BE2C (cell line): ENCODE measurements at places on chromosomes 16 and 17.

GRCh38 chr17:82321947-82322466 is 4.6 kb upstream of the CD7 start:
- DNase-seq = peak; percentile 13

DNA sequence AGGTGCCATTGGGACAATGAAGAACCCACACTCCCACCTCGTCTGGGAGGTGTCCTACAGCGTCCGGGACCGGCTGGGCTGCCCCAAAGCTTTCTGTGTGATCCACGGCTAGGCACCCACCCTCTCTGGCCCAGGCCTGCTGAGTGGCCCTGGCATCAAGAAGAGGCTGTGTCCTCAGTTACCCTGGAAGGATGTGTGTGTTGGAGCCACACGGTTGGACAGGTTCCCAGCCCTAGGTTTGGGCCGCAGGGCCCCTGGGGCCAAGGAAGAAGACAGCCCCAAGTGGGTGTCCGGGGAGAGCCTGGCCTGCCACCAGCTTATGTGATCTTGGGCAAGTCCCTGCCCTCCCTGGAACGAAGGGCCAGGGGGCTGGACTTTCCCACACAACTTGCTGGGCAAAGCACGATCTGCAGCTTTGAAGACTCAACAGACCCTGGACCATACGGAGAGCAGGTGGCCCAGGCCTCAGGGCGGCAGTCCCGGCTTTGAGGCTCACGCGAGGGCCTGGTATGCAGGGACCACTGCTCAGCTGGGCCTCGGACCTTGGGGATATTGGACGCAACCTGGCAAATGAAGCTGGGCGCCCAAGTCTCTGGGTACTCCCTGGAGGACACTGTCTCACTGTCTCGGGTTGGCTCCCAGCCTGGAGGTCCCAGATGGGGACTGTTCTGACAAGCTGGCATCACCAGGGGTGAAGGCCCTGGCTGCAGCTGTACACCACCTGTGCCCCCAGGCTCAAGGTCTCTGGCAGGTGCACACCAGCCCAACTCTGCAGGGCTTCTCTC is 17.5 kb downstream of the MYBBP1A start:
- no peak for DNase-seq

GRCh38 chr17:77316191-77316641 is 175.4 kb downstream of the SEC14L1 start:
- DNase-seq = no peak

DNA sequence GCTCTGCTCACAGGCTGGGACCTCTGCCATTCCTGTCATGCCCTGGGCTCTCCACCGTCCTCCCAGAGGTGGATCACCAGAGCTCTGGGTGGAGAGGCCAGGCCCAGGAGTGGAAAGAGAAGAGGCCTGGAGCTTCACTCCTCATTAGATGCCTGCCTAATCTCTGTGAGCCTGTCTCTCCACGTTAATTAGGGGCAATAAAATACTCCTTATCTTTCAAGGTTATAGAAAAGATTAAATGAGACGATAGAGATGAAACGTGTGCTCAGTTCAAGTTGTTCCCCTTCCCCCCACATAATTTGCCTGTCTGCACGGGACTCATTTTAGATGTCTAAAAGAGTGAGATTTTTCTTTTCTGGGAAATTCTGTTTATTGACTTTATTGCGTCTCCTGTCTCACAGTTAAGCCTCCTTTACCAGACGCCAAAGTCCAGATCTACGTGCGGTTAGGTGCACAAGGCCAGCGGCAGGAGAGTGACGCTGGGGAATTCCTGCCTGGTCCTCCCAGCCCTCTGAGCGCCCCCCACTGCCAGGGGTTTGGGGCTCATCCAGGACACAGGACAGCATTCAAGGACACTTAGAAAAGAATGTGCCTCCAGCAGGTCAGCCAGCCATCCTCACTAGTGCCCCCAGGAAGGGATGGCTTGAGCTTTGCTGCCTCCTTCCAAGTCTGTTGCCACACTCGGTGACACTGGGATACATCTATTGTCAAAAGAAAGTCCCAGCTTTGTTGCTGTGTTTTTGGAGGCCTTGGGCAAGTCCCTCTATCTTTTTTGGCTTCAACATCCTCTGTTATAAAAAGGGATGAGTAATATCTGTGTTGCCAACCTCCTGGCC is 42.3 kb downstream of the TBX4 start:
- no peak for DNase-seq

GRCh38 chr17:60403962-60404361 is 12.0 kb upstream of the USP32 start:
- DNase-seq = no peak

DNA sequence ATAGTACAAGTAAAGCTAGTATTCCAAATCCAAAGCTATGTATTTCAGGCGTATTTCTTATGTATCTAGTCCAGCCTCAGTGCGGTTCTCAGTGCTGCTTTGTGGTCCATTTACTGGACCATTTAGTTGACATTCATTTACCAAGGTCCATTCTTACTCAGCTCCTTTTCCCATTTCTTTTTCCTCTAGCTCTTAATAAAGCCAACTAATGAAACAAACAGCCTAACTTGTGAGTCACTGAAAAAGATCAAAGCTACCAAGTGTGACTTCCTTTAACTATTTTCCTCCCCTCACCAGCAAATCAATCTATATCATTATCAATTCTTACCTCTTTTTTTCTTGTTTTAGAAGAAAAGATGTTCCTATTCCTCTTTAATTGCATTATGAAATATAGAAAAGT is 64.0 kb downstream of the CYB561 start:
- DNase-seq = no peak

DNA sequence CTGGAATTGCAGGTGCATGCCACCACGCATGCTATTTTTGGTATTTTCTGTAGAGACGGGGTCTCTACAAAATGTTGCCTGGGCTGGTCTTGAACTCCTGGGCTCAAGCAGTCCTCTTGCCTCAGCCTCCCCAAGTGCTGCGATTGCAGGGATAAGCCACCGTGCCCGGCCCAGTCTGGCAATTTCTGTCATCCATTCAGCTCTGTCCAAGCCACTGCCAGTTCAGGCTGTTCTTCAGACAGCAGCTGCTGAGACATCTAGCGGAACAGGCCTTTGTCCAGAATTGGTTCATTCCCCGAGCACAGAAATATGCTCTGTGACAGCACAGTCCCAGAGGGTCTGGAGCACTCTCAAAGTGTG is 5.4 kb downstream of the SLC47A1 start:
- DNase-seq = no peak

GRCh38 chr17:48577946-48578615 is at the start of gene HOXB4:
Gene HOXB4 (minus strand): TSS chr17:48578350. CDS start chr17:48578319, 31 bp downstream.
- DNase-seq = no peak
